Astrocyte (in vitro differentiated cells and primary cell): ENCODE measurements at places on chromosomes 5 and 9. TPM values are rescaled to one million over a fixed set of nuclear protein-coding genes. Genes with fewer than 3 reads are reported as not detected.

The CDC25C gene
- total RNA-seq = 1.6 and 1.7 TPM in 2 replicates

- no peaks in the 10 kb centered on the region for H3K27me3 ChIP-seq
- H3K4me1 ChIP-seq = no peaks in the 10 kb centered on the region
Measured at GRCh38 chr5:29795096-29795652, 1398.3 kb upstream of the CDH6 start.

- no peaks in the 10 kb centered on the region for H3K36me3 ChIP-seq
- H3K4me3 ChIP-seq = no peak overlapping the region
Measured at GRCh38 chr9:70569070-70569772, 154.8 kb upstream of the KLF9 start.

DNA sequence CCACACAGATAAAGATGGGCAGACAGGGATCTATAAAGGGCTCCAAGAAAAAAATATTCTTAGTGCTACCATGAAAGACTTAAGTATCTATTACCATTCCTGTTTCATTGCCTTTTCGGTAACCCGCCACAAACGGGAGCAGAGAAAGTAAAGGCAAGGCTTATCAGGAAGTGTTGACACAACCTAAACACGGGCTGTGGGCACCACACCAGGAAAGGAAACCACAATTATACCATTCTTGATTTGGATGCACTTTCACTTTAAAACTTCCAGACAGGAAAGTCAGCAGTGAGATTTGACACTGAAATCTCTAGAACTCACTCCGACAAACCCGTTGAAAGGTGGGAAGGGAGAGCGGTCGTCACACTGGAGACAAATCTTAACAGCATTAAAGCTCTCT is 6.5 kb downstream of the TLE1 start:
- no peaks in the 10 kb centered on the region for H3K27me3 ChIP-seq
- peak; percentile 58 for DNase-seq
- peaks cover 20% of the 10 kb centered on the region for H3K4me1 ChIP-seq
- H3K27ac ChIP-seq = no peak overlapping the region

- H3K27me3 ChIP-seq = no peaks in the 10 kb centered on the region
- no peak overlapping the region for H3K27ac ChIP-seq
- H3K36me3 ChIP-seq = no peaks in the 10 kb centered on the region
- no peaks in the 10 kb centered on the region for H3K4me1 ChIP-seq
- H3K4me3 ChIP-seq = no peak overlapping the region
- DNase-seq = no peak
Measured at GRCh38 chr5:177972613-177973012, 23.4 kb downstream of the PROP1 start.

GRCh38 chr5:16489322-16489791 is 23.8 kb upstream of the ZNF622 start:
- peaks cover 4% of the 10 kb centered on the region for H3K27me3 ChIP-seq
- peak; percentile 30 for DNase-seq
- H3K4me1 ChIP-seq = no peaks in the 10 kb centered on the region
- H3K36me3 ChIP-seq = no peaks in the 10 kb centered on the region
- no peak overlapping the region for H3K27ac ChIP-seq

DNA sequence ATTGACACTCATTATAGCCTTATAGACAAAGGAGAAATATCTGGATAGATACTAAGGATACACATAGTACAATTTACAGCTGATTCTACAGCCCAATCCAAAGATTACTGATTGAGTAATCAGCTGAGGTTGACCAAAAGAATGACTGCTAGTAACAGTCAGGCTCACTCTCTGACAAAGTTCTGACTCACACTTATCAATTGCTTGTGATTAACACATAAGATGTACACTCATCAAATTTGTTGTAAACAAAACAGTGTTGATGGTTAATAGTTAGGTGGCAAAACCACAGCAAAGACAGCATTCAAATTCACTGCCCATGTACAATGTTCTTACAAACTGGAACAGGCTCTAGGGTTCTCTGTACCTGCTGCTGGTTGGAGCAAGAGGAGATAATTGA is 422.7 kb downstream of the TLE1 start:
- DNase-seq = peak; percentile 78
- no peaks in the 10 kb centered on the region for H3K36me3 ChIP-seq
- H3K27ac ChIP-seq = no peak overlapping the region
- peaks cover 6% of the 10 kb centered on the region for H3K4me1 ChIP-seq

DNA sequence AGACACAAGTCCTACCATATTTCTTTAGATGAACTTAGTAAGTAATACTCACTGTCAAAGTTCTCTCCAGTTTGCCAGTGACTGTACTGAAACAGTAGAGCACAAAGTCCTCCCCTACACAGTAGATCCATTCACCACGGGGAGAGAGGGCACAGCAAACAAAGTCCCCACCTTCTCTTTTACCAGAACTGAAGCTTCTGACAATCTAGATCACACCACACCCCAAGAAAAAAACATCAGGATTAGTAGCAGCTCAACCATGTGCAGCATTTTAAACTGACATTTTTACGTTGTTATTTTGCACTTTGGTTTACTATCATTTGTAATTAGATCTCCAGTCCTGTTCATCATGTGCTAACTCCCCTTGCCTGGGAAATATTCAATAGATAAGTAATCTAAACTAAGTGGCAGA is 23.0 kb downstream of the DNAJA1 start:
- no peak overlapping the region for H3K27ac ChIP-seq
- no peaks in the 10 kb centered on the region for H3K27me3 ChIP-seq
- peaks cover 15% of the 10 kb centered on the region for H3K4me1 ChIP-seq
- no peak for DNase-seq
- peaks cover 25% of the 10 kb centered on the region for H3K36me3 ChIP-seq

GRCh38 chr9:16753256-16753655 is 117.2 kb downstream of the BNC2 start:
- no peaks in the 10 kb centered on the region for H3K27me3 ChIP-seq
- H3K36me3 ChIP-seq = no peaks in the 10 kb centered on the region
- no peak overlapping the region for H3K27ac ChIP-seq
- no peak for DNase-seq
- H3K4me3 ChIP-seq = no peak overlapping the region

GRCh38 chr9:19229595-19230354 is 718 bp upstream of the DENND4C start:
- peak; percentile 45 for DNase-seq
- no peaks in the 10 kb centered on the region for H3K36me3 ChIP-seq
- no peak overlapping the region for H3K27ac ChIP-seq
- H3K27me3 ChIP-seq = no peaks in the 10 kb centered on the region
- peak overlapping the region; percentile 77 for H3K4me3 ChIP-seq

The SOWAHA gene
- total RNA-seq = 0.10 and 0.20 TPM in 2 replicates
